GM12891 (cell line): ENCODE measurements at places on chromosomes 12 and 14.

GRCh38 chr12:88952562-88952942 is 372.3 kb upstream of the KITLG start:
- no peak for DNase-seq

DNA sequence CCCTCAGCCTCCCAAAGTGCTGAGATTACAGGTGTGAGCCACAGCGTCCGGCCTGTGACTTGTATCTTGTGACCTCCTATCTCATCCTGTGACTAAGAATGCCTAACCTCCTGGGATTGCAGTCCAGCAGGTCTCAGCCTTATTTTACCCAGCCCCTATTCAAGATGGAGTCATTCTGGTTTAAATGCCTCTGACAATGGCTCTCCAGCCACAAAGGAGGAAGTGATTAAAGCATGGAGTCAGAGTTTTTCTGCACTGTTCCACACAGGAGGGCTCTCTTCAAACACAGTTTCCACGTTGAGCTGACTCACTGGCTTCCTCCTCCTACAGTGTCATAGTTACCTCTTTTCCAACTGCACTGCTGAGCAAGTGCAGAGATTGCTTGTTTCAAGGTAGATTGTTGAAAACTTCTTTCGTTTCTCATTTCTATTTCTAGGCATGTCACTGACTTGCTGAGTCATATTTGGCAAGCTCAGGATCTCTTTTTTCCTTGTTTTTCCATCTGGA is 383.8 kb downstream of the PCNX1 start:
- DNase-seq: peak; percentile 11

DNA sequence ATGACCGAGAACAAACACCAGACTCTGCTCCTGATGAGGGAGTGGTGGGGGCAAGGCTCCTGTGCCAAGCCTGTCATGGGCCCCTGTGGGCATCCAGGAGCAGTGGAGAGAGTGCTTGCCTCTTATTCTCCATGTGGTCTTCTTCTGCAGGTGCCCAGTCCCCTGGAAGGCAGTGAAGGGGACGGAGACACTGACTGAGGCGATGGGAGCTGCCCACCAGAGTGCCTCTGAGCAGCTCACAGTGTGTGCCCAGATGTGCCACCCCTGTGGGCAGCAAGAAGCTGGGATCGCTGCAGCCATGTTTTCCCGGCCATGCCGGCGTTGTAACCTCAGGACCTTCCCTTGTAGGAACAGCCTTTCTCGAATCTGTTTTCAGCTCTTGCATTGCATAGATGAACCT is 6.4 kb upstream of the EP400 start:
- DNase-seq: no peak

DNA sequence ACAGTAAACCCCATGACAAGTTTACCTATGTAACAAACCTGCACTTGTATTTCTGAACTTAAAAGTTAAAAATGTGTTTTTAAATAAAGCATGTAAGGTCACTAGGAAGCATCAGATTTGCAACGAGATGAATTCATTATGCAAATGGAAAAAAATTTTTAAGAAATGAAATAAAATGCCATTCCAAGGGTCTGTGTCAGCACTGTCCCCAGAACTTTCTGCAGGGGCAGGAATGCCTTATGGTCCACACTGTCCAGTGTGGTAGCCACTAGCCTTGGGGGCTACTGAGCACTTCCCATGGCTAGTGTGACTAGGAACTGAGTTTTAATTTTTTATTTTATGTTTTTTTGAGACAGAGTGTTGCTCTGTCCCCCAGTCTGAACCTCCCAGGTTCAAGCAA is 49.2 kb downstream of the HSP90AA1 start:
- no peak for DNase-seq

GRCh38 chr12:68954811-68955210 is 21.8 kb upstream of the CPM start:
- DNase-seq: no peak

GRCh38 chr14:58878439-58879139 is 240.8 kb downstream of the DACT1 start:
- DNase-seq: no peak

- DNase-seq: no peak
Observed at GRCh38 chr12:55610598-55610997, 26.1 kb upstream of the OR10P1 start.

GRCh38 chr12:6943389-6943721 is 261 bp upstream of the RNU7-1 start:
- peak; percentile 90 for DNase-seq

DNA sequence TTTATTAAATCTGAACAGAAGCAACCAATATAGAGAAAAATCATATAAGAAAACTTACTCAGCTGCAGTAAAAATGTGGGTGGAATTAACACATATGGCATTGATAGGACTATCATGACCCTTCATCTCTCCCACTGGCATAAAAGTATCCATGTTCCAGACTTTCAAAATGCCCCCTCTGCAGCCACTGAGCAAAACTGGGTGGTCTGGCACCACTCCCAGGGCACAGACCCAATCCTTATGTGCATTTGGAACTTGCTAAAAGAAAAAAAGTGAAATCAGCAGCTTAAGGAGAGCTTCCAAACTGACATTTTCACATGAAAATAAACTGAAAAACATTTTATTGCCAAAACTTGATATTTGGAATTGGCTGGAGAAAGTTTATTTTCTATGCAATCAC is 141.5 kb downstream of the KIF21A start:
- DNase-seq: no peak

- no peak for DNase-seq
Observed at GRCh38 chr12:105406497-105406896, 76.0 kb downstream of the C12orf75 start.

DNA sequence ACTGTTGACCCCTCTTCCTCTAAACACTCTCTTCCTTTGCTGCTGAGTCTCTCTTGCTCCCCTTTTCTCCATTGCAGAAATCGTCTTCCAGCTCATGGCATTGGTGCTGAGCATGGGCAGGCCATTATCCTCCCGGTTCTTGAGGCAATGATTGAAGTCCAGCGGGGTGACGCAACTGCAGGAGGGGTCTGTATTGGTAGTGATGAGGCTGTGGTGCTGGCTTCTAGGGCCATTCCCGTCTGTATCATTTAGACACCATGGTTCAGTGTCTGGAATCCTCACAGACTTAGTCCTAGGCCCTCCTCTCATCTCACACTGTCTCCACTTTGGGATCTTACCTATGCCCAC is 720 bp upstream of the SLC22A17 start:
- DNase-seq: no peak

- no peak for DNase-seq
Observed at GRCh38 chr12:38629064-38629463, 276.3 kb downstream of the CPNE8 start.

DNA sequence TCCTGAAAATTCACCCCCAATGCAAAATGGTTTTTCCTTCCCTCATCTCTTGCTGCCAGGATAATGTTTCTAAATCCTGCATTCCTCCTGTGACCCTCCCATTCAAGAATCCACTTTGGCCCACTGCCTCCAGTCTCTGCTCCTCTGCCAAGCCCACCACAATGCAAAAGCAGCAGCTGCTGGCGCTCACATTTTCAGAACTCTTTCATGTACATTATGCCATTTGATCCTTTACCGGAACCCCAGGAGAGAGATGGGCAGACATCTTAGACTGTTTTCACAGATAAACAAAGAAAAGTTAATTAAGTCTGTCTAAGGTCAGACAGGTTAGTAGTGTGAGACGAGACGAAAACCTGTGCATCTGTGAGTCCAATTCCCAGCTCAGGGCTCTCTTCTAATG is 12.9 kb downstream of the LRIG3 start:
- DNase-seq: no peak

- DNase-seq: no peak
Observed at GRCh38 chr12:131063960-131064359, 110.3 kb downstream of the ADGRD1 start.

- no peak for DNase-seq
Observed at GRCh38 chr14:100033347-100034075, 31.7 kb upstream of the EVL start.

GRCh38 chr14:27387463-27387862 is 789.6 kb upstream of the NOVA1 start:
- no peak for DNase-seq

GRCh38 chr12:98990648-98991047 is 345.6 kb downstream of the APAF1 start:
- no peak for DNase-seq

GRCh38 chr14:70514168-70515069 is 20.4 kb downstream of the ADAM20 start:
- no peak for DNase-seq

DNA sequence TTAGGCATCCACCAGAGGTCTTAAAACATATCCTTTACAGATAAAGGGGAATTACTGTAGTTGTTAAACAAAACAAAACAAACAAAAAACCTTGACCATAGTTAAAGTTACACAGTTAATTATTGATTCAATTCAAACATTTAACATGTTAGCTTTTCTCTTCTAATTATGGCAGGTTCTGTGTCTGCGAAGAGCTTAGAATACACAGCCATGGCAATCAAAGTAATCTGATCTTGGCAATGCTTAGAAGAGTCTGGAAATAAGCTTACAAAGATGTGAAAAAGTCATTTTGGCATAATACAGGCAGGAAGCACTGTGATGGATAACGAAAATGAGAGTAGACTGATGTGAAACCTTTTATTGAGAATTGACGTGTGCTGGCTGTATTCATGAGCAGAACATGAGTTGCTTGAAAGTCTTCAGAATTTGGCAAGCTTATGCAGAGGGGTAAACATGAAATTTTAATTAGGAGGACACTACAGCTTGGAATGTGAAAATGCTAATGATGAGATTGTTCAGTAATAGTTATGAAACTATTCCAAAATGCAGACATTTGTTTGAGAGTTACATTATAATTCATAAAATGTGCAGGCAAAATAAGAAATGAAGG is 629.6 kb downstream of the FSCB start:
- DNase-seq: no peak

DNA sequence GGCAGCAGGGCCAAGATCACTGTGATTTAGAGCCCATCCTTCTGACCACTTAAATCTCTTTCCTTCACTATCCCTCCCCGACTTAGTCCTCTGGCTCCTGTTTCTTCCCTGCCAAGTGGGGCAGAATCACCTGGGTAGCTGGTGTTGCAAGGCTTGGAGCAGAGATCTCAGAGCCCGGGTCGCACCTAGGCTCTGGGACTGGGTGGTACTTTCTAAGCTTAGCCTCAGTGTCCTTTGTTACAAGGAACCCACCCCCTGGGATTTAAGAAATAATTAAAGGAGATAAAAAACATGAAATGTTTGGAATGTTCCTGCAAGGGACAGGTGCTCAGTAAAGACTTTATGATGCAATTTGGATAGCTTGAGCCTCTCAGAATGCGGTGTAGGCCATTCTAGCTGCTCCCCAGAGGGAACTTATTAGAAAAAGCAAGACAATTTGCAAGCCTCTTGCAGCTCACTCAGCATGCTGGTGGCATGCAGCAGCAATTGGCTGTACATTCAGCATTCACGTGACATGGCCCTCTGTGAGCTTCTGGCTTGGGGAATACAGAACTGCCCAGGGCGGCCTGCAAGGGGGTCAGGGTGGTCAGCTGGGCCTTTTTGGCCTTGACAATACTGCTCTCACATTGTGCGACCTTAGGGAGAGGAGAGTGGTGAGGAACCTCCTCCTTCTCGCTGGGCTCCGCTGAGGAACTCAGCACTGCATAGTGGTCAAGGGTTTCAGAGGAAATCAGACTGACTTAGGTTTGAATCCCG is 16.8 kb downstream of the C14orf132 start:
- DNase-seq: no peak

- DNase-seq: no peak
Observed at GRCh38 chr12:121025442-121026226, 9.3 kb upstream of the C12orf43 start.

DNA sequence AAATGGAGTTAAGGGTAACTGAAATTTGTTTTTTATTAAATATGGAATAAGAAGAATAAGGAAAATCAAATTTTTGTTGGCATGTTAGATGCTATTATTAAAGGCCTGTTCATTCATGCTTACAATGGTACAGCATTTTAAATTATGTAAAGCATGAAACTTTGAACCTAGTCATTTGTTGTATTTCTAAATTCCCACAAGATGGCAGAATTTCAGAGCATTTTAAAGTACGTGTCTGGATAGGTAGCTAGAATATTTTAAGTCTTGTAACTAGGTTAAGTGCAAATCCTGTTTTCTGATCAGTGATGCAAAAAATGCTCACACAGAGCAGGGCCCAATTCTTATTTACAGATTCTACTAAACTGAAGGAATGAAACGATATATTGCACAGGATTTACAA is 585.6 kb upstream of the MIS18BP1 start:
- peak; percentile 1 for DNase-seq

DNA sequence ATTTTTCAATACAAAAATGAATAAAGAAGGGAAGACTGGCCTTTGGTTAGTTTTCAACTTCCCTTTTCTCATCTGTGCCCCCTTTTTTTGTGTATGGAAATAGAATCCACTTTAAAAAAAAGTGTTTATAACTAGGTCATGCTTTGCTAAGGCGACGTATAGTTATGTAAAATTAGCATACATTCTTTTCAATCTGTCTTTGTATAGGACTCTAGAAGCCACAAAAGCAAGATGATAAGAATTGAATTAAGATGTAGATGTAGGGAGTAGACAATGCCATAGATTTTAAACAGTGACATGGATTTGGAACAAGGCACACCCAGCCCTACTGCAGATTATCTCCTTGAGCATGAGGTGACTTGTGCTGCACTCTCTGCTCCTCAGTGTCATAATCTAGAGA is 354.3 kb downstream of the TMTC2 start:
- DNase-seq: no peak

DNA sequence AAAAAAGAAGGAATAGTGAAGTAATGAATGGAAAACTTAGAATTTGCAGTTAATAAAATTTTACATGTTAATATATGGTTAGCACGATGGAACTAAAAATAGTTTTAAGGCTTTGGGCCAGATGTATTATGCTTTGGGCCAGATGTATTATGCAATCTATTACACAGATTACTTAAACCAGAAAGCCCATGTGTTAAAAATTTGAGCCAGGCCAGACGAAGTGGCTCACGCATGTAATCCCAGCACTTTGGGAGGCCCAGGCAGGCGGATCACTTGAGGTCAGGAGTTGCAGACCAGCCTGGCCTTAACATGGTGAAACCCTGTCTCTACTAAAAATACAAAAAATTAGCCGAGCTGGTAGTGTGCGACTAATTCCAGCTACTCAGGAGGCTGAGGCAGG is 17.2 kb downstream of the IFT81 start:
- no peak for DNase-seq

DNA sequence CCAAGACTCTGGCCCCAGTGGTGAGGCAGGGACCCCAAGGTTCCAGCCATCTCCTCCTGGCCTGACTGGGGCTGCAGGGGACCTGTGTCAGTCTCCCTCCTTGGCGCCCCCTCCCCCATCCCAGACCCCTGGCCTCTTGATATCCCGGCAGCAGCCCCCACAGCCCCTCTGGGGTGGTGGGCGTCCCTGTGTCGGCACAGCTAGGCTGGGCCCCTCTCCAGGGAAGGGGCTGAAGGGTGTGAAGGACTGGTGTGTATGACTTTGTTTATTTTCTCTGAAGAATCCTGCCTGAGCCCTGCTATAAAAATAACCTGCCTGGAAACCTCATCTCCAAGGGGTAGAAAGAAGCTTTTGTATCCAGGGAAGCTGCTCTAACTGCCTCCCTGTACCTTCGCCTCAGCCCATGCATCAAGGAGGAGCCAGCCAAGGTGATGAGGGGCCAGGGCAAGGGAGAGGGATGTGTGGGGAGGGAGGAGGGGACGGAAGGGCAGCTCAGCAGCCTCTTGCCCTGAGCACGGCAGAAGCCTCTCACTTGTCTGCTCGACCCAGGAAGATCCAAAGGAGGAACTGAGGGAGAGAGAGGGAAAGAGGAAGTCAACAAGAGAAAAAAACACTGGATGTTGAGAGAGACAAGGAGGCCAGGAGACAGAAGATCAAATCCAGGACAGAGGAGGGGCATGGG is 25.4 kb upstream of the COL2A1 start:
- DNase-seq: no peak
